ENCODE measurements at places on chromosomes 3 and 15.

- no peak for DNase-seq
Observed at GRCh38 chr3:110397115-110397514, 674.5 kb upstream of the NECTIN3 start.

DNA sequence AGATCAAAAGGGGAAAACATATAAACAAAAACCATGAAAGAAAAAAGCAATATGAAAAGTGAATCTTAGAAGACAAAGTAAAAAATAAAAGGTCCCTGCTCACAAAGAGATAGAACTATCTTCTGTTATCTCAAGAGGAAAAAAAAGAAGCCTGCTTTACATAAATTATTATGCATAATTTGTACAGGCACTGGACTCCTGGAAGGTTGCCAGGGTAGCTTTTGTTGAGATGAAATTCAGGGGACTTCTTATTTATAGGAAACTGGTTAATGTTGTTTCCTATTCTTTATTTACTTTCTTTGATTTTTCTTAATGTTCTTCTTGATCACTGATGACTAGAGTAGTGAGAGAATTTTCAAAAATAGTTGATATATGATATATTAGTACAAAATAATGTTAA lies 66.9 kb downstream of the PPM1L start:
- DNase-seq, result no peak

- DNase-seq, result no peak
Observed at GRCh38 chr3:129557548-129557894, 14.5 kb downstream of the H1-8 start.

DNA sequence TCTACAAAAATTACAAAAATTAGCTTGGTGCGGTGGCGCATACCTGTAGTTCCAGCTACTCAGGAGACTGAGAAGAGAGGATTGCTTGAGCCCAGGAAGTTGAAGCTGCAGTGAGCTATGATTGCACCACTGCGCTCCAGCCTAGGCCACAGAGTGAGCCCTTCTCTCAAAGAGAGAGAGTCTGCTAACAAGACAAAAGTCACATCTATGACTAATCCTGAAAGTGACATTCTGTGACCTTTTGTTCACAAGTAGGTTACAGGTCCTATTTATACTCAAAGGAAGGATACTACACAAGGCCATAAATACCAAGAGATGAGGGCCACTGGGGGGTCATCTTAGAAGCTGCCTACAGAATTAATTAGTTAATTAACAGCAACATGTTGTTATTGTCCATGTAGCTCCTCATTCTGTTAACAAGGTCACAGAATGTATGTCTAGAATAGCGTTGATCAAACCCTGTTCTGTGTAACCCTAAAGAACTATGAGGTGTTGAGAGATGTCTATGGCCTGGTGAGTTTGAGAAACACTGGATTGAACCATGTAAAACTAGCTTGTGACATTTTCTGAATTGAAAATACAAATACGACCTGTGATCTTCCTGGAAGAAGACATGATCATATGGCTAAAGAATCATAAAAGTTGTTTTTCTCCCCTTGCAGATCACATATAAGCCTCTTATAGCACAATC lies 97.0 kb downstream of the SAMMSON start:
- no peak for DNase-seq

Data from hematopoietic multipotent progenitor cell treated with erythropoietin and hydrocortisone succinate and interleukin-3 and kit ligand, for 15 days (in vitro differentiated cells).